Activated CD4-positive, alpha-beta T cell treated with anti-CD3 and anti-CD28 coated beads, Interleukin-2, amount 50 U/mL, for 4 hours (primary cell): ENCODE measurements at places on chromosomes 7 and 10.

DNA sequence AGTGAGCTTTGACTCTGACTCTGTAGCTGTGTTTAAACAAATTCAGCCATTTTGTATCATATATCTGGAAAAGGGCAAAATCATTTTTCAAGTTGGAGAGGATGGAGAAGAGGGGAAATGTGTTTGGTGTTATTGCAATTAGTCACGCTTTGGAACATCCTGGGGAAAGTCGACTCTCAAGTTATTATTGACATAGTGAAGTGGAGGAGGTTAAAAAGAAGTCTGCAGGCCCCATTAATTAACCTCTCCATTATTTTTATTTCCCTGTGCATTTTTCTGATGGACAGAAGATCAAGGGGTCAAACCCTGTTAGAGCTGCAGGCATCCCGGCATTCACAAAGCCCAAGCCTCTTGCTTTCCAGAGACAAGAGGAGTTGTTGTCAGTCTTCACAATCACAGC is 132.6 kb downstream of the TEX36 start:
- DNase-seq: no peak

GRCh38 chr7:64651203-64651602 is 14.7 kb upstream of the ZNF107 start:
- DNase-seq: no peak

DNA sequence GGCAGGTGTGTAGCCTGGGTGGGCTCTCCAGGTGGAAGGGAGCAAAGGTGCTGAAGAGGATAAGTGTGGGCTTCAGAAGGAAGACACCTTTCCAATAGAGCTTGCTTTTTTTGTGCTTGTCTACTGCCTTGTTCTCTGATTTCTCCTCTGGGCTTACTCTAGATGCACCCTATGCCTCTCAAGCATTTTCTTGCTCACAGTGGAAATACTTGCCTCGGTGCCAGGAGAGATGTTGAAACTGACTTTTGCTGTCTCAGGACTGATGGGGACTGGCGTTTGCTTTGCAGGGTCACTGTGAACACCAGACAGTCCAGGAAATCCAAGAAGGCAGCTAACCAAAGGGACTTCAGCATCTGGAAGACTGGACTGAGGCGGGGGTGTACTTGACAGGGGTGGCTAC is 187.9 kb downstream of the SNX10 start:
- no peak for DNase-seq

DNA sequence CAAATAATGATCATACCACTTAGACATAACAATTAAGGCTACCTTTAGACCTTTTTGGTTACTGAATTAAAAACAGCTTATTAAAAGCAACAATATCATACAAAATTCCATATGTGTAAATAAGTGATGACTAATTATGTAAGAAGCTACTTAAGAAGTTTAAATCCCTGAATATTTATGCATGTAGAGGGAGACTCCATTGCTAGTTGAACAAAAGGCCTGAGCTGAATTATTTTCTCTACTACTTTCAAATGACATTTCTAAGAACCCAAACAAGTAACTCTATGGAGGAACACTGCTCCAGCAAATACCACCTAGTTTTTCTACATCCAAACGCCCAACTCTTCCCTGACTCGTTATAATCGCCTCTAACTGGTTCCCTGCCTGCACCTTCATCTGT is 31.5 kb downstream of the EPC1 start:
- no peak for DNase-seq

GRCh38 chr7:152894295-152895170 is 135.0 kb downstream of the ACTR3B start:
- DNase-seq: no peak

- peak; percentile 70 for DNase-seq
Measured at GRCh38 chr7:2709553-2710285, 21.7 kb downstream of the AMZ1 start.
